NCI-H1105 (cell line): ENCODE measurements at places on chromosomes 6 and 20.

- no peak for DNase-seq
Measured at GRCh38 chr6:108998485-108998884, 96.2 kb downstream of the SESN1 start.

DNA sequence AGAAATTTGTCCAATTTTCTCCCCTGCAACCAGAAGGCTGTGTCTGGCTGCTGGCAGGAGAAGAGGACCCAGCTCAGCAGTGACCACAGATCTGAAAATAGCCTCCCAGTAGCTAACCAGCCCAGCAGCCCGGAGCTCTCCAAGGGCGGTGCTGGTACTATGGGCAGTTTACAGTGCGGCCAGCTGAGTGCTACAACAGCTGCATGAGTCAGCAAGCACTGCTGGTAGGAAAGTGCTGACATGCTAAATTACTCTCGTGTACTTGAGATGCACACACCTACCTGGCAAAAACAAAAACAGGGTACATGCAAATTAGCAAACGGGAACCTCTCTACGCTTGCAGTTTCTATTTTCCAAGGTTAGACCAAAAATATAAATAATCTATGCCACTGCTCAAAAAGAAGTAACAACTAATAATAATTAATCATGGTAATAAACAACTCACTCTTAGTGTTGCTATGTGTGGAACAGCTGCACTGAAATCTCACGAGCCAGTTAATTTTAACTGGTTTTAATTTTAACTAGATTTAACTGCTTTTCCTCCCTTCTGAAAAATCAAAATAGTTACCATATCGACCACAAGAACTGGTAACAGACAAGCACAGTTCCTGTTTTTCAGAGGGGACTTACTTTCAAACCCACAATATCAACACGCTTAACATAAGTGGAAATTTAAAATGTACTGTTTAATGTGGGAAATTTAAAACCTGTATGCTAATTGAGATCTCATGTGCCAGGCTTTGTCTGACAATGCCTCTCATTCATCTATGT is 10.8 kb downstream of the BACH2 start:
- no peak for DNase-seq

- DNase-seq, result no peak
Measured at GRCh38 chr6:56188429-56188828, 59.0 kb downstream of the COL21A1 start.

DNA sequence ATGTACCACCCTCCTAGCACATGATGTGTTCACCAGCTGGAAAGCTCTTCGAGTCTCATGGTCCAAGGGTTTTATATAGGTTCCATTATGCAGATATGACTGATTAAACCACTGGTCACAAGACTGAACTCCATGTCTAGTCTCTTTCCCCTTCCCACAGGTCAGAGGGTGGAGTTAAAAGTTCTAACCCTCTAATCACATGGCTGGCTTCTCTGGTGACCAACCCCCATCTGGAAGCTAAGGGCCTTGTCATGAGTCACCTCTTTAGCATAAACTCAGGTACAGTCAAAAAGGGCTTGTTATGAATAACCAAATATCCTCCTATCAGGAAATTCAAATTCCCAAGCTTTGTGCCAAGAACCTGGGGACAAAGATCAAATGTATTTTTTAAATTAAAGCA is 52.0 kb upstream of the KLHL31 start:
- no peak for DNase-seq

DNA sequence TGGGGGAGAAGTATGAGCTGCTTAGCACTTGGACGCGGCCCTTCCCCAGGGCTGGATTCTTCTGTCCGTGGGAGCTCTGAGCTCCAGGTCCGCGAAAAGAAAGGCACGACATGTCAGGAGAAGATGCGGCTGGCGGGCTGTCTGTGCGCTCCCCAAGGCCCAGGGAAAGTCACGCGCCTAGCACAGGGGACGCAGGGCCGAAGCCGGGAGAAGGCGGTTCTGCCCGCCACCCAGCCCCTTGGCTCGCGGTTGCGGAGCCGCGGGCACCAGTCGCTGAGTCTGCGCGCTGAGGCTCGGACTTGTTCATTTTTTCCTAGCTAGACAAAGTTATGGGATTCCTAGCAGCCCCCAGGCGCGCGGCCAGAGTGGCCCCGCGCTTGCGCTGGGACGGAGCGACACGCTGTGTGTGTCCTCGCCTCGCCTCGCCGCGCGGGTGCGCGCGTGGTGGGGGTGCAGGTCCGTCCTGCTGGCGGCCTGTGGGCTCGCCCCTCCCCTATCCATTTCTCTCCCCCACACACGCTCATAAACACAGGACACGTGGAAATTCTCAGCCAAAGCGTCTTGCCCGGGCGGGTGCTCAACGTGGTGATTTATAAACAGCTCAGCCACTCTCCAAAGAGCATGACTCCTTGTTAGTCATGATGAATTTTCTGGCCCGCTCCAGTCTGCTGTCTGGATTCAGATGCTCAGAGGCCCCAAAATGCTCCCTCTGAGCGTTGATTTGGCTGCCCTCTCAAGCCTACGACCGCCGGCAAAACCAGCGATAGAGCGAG is 1.9 kb upstream of the POU3F2 start:
- DNase-seq, result peak; percentile 10

GRCh38 chr20:2086980-2087377 is 14.6 kb upstream of the STK35 start:
- no peak for DNase-seq
